ENCODE measurements at places on chromosomes 13 and 19.

- no peak for DNase-seq
These were observed 1031.6 kb downstream of the SLITRK1 start for GRCh38 chr13:82850644-82851043.

DNA sequence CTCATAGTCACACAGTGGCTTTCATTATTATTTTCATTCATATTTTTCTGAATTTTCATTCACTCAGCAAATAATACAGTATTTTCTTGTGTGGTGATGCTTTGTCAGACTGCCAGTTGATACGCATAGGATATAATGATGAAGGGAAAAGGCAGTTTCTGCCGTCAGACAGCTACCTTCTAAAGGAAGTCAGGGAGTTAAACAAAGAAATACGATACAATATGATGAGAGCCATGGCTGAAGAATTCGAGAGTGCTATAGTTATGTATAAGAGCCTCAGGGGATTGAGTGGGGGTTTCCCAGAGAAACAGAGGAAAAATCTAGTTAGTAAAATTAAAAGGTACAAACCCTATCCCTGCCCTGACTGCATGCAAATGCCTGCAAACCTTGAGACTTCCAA is 479.1 kb downstream of the OLFM4 start:
- no peak for DNase-seq

- DNase-seq, result no peak
These were observed 138.1 kb upstream of the KL start for GRCh38 chr13:32878163-32878562.

DNA sequence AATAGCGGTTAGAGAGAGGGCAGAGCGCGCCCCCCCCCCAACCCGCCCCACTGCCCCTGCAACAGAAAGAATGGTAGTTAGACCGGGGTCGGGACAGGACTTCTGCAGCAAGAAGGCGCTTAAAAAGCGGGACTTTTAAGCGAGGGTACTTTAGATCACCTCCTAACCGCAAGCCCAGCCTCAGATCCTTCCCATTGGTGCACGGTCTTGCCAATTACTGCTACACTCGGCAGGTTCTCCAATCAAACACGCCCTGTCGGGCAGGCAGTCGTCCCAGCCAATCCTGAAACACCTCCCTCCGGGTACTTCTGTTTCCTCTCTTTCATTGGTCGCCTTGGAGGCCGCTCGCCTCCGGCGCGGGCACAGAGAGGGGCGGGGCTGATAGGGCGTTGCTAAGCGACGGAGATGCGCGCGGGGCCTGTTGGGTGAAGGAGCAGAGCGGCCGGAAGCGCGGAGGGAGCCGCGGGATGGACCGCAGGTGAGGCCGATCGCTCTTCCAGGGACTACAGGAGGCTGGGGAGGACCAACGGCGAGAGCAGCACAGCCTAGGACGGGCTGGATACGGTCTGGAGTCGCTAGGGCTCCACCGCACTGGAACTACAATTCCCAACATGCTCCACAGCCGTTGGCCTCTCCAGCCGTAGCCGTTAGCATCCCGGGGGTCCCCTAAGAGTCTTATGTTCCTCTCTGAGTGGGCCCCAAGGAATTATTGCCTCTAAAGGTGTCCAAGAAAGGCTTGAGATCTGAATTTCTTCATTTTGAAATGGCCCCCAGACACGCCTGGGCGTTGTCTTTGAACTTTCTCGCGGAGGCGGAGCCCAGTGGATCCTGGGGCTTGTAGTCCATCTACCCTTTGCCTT is at the start of gene PROSER3:
PROSER3 (plus strand) TSS at position 428 of the 860 bp plus-strand sequence; CDS start at position 468, 40 bp downstream.
- peak; percentile 98 for DNase-seq

DNA sequence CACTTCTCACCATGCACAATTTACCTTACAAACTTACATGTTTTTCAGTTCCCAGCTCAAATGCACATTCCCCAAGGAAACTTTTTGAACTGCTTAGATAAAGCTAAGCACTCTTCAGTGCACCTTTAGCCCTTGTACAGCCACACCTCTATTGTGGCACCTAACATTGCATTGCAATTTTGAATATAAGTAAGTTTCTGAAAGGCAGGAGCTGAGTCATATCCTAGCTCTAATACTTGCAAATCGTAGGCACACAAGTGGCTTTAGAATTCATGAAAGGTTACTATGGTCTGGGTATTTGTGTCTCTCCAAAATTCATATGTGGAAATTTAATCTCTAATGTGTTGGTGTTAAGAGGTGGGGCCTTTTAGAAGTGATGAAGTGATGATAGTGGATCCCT is 4.9 kb upstream of the ESD start:
- no peak for DNase-seq

DNA sequence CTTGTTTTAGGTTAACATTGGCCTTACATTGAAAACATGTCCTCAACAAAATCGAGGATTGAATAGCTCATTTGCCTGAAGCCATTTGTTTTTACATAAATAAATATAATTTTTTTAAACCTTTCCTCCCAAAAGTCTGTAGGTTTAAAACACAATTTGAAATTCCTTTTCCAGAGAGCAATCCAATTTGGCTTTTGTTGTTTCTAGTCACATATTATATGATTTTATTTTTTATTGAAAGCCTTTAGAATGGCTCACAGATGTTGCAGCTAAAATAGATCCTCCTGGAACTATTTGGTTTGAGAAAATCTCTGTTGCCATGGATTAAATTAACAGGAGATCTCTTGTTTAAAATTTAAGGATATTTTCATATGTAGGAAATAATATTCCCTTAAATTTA is 512.6 kb downstream of the KLF5 start:
- DNase-seq, result no peak

DNA sequence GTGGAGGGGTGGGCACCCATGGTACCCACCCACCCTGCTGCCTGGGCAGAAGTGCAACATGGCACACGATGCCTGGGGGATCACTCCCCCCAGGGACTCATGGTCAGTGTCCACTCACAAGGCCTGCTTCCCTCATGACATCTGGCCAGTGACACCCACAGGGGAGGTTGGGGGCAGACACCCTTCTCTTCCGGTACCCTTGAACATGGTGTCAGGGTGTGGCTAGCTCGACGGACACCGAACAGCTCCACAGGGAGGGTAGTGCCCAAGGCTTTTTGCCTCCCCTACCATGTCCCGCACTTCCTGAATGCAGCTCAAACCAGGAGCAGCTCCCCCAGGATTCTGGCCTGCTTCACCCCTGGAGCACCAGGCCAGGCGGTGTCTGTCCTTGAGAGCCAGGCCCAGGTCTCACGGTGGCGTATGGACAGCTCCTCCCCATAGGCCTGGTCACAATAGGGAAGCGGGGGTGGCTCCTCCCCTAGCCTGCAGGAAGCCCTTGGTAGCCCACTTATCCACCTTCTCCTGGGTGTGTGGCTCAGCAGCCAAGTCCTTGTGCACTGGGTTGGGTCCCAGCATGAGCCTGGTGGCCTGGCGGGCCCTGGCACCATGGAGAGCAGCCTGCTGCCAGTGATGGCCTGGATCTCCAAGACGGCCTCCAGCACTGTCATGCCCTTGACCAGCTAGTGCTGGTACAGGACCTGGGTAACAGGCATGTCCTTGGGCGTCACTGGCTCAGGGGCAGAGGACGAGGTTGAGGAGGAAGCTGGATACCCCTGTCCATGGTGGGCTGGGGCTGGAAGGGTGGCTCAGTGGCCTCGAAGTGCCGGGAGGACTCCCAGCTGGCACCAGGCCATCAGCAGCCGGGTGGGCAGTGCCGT is 7.8 kb downstream of the ACP4 start:
- no peak for DNase-seq

GRCh38 chr19:46678110-46678732 is 17.2 kb upstream of the DACT3 start:
- DNase-seq, result peak; percentile 49

DNA sequence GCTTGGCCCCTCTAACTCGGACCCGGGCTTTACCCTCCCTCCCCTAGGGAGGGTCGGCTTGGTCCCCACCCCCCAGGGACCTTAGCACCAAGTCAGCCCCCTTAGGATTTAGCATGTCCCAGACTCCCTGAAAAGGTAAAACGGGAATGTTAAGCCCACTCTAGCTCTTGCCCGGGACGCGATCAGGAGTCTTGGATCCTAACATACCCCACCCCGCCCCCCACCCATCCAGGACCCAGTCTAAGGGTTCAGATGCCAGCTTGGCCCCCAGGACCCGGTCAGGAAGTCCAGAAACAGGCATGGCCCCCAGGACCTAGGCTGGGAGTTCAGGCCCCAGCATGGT is 437 bp downstream of the EPOR start:
- no peak for DNase-seq

GRCh38 chr13:24022568-24022967 is 125.3 kb upstream of the C1QTNF9B start:
- no peak for DNase-seq

DNA sequence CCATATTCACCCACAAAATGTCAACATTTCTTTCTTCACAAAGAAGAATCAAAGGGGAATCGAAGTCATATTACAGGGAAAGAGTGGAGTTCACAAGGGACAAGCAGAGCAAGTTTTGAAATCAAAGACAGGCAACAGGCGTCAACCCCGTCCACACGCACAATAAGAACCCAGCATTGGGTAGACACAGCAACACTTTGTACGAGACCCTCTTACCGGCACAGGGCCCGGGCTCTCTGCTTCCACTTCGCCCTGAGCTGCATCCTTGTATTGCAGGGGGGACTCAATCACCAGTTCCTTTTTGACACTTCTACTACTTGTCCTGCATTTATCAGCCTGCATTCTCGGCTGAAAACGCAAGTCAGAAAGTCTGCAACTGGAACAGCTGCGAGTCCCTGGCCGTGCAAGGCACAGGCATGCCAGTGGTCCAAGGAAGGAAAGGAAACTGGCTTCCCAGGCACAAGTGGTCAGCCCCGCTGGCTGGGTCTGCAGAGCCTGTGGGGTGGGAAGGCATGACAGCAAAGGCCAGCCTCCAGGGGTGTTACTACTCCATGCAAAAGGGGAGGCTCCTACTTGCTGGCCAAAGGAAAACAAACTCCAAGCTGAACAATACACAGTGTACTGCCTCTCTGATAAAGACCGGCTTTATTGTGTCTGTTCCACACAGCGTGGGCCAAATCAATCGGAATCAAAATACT is at the start of gene DOCK9:
DOCK9 (minus strand) TSS at position 497 of the 698 bp plus-strand sequence; CDS start at position 342, 155 bp downstream.
- DNase-seq, result no peak

DNA sequence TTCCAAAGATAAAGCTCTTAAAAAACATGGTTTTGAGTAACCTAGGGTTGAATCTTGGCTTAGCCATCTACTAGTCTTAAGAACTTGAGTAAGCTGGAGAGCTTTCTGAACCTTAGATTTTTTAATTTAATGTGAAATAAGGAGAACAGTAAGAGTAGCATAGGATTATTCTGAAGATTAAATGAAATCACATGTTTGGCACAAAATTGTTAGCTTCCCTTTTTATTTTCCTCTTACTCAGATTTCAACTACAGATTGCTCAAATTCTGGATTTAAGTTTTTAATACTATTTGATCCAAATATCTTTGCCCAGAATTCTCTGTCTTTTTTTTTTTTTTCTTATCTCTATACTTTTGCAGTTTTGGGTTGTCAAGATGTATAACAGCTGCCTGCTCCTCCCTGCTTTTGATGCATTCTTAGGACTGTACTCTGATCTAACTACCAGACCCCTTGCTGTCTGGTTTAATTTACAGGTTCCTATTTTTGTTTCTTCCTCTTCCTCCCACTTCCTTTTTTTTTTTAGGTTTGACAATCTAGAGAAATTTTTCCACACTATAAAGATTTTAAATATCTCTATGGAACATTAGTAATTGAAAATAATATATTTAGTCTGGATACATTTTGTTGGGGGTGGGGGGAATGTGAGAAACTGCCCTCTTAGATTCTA is 12.3 kb downstream of the POMP start:
- DNase-seq, result no peak

GRCh38 chr13:33992881-33993336 is 175.0 kb downstream of the RFC3 start:
- DNase-seq, result no peak

- peak; percentile 77 for DNase-seq
These were observed 50.5 kb downstream of the COLGALT1 start for GRCh38 chr19:17605761-17606589.

GRCh38 chr13:61316647-61317046 is 99.0 kb downstream of the PCDH20 start:
- DNase-seq, result no peak

DNA sequence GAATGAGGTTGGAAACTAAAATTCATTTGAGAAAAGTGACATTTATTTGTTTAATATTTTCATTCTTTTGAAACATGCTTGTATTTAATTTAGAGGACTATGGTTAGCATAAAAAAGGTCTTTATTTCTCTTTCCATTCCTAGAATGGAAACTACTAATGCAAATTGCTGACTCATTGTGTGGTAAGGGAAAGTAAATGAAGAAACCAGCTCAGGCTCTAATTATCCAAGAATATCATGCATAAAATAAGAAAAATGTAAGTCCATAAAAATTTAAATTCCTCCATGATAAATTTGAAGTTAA is 777.0 kb upstream of the SLITRK1 start:
- DNase-seq, result no peak

GRCh38 chr19:6138066-6138465 is 2.6 kb downstream of the ACSBG2 start:
- DNase-seq, result no peak
